ENCODE measurements at places on chromosomes 7 and 10.

DNA sequence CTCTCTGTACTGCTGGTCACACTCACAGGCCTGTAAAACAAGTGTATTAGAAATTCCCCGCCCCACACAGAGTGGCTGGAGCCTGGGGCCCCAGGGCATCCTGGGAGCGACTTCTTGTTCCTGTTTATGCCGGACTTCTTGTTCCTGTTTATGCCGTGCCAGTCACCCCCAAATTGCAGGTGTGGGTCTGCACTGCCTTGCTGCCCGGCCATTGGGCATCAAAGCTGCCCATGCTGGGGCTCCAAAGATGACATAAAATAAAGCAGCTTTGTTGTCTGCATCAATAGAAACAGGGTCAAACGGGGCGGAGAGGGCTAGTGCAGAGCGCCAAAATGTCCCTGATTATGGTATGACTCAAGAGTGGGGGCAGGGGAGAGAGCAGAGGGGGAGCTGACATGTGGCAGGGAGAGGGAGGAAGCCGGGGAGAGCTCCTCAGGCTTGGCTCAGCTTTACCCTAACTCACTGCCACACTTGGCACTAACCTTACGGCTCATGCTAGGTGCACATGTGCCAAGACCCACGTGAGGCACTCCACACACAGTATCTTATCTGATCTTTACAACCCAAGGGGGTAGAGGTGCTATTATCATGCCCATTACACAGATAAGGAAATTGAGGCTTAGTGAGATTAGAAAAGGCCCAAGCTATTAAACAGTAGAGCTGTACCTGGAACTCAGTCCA lies 98.4 kb downstream of the PIP4K2A start:
- no peak for DNase-seq

DNA sequence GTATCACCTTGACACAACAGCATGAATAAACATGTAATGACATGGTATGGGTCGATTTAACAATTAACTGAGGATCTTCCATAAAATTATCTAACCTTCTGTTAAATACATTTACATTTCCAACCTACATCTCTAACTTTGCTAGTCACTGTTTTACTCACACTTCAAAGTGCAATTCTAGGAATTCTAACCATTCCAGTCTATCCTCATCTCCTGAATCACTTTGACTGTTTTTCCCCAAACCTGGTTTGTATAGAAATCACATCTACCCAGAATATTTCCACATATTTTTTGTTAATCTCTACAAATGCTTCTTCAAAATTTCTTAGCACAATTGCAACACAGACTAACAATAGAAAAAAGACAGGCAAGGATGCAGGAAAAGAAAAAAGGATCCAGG lies 6.2 kb downstream of the ABI1 start:
- DNase-seq, result no peak

- no peak for DNase-seq
These were observed 43.8 kb downstream of the SPOCK2 start for GRCh38 chr10:72044417-72045041.

- DNase-seq, result no peak
These were observed 172.3 kb downstream of the ADAM12 start for GRCh38 chr10:126215746-126216631.

DNA sequence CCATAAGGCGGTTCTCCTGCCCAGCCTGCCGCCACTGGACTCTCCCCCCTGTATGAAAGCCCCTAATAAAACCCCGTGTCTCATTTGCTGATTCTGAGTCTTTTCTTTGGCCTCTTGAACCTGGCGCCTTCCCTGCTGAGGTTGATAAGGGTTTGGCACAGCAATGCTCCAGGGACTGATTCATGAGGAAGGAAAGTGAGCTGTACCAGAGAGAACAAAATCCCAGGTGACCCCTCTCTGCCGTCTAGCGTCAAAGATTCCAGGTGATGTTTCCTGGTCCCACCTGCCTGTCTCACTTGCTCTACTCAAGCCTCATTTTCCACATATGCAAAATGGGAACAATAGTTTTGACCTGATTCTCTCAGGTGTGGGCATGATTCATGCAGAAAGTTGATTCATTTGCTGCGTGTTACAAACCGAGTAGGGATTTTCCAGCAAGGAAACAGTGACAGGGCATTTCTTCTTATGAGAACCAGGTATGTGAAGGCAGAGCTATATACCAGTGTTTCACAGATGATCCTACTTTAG lies 730.6 kb upstream of the IGFBP3 start:
- peak; percentile 44 for DNase-seq

- no peak for DNase-seq
These were observed 77.9 kb upstream of the PLXNA4 start for GRCh38 chr7:132654150-132654549.

DNA sequence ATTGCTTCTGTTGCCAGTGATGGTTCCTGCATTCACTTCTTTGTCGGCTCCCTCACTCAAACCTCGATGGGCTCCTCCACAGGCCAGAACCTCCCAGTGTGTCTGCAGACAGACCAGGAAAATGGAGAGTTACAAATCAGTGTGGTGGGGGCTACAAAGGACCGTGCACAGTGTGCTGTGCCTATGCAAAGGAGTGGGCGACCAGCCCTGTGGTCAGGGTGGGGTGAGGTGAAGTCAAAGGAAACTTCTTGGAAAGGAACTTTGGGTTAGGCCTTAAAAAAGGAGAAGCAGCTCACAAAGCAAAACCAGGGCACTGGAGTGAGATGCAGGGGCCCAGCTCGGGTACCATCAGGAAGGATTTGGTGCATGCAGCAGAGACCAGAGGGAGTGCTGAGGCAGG lies 304.3 kb upstream of the ZMIZ1 start:
- no peak for DNase-seq

DNA sequence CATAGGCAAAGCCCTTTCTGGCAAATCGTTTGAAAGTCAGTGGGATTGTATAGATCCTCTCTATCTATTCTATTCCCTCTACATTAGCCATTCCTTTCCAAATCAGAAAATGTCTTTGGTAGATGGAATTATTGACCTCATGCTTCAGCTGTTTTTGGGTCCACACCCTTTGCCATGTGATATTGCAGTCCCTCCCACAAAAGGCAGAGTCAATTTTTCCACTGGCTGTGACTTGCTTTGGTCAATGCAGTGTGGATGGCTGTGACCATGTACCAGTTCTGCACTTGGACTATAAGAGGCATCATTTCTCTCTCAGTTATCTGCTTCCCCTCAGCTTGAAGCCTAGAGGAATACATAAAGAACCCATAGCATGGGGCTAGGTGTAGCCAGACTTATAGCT lies 332.9 kb downstream of the PTEN start:
- no peak for DNase-seq

GRCh38 chr7:157543791-157544190 lies 207.0 kb downstream of the DNAJB6 start:
- DNase-seq, result no peak

DNA sequence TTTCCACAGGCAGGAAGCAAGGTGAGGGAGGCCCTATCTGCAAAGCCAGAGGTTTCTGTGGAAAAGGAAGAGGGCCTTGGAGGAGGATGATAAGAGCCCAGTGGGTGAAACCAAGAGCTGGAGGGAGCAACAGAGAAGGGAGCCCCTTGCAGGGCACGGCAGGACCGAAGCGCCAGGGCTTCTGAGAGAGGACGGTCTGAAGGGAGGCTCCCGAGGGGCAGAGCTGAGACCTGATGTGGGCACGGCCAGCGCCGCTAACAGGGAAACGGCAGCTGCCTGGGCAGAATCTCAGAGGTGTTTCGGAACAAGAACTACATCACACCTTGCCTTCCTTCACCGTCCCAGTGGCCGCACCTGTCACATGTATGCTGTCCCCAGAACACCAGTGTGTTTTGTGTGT lies 144.3 kb upstream of the ADARB2 start:
- no peak for DNase-seq

DNA sequence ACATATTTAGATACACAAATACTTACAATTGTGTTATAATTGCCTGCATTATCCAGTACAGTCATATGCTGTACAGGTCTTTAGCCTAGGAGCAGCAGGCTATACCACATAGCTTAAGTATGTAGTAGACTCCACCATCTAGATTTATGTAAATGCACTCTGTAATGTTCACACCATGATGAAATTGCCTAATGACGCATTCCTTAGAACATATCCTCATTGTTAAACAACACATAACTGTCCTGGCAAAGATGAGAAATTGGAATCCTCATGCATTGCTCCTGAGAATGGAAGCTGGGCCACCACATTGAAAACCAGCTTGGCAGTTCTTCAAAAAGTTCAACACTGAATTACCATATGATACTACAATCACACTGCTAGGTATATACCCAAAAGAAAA lies 1002.8 kb upstream of the CELF2 start:
- no peak for DNase-seq

DNA sequence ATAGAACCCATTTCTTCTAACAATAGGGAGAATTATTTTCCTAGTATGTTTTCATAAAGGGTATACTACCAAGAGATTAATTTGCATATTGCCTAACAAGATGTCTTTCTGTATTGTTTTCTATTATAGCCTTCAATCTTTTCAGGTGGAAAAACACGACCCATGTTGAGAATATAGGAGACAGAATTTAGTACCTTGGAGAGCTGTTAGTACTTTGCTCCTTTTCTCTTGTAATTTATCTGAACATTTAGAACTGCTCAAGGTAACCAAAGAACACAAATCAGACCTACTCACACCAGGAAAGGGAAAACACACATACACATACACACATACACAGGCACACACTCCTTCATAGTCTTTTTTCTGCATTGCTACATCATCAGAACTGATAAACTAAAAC lies 7.8 kb upstream of the TRDMT1 start:
- peak; percentile 35 for DNase-seq

GRCh38 chr7:28542410-28542809 lies 130.1 kb downstream of the CREB5 start:
- no peak for DNase-seq

DNA sequence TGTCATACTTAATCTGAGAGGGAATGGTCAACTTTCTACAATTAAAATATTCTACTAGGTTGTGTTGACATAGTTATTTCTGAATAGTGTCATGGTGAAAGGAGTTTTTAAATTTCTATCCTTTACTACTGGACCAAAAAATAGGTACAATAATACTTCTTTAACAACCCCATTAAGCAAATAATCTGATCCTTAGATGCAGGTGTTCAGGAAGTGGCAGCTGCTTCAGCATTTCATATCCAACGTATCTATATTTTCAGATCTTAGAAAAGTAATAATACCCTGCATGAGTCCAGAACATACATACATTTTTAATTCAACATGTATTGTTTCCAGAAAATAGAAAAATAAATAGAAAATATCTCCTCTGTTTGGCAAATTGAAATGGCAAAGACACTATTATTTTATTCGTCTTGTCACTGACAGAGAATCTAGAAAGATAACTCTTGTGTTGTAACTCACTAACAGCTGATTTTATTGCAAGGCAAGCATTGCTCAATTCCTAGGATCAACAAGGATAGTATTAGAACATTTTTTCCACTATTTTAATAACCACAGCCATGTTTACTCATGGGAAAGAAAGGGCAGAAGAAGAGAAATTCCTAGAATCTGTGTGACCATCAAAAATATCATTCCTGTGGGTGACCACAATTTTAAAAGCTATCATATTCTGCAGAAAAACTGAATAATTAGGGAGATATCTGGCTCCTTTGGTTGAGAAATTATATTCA lies 159.3 kb upstream of the CNTNAP2 start:
- no peak for DNase-seq

DNA sequence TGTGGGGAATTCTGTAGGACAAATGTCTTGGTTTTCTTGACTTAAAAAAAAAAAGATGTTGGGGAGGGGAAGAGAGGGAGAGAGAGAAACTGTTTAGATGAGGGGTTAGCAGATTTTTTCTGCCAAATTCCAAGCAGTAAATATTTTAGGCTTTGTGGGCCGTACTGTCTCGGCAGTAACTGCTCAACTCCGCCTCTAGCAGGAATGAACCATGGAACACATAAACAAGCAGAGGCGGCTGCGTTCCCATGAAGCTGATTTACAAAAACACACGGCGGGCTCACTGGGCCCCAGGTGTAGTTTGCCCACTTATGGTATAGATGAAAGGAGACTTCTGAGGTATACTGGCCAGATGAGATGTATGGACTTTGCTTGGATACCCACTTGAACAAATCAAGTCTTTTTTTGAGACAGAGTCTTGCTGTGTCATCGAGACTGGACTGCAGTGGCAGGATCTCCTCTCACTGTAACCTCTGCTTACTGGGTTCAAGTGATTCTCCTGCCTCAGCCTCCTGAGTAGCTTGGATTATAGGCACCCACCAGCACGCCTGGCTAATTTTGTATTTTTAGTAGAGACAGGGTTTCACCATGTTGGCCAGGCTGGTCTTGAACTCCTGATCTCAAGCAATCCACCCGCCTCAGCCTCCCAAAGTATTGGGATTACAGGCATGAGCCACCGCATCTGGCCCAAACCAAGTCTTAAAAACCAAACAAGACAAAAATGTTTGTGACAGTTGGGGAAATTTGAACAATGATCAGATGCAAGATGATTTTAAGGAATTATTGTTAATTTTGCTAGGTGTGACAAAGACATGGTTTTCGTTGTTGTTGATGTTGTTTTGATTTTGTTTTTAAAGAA lies 9.7 kb upstream of the ADAMTS14 start:
- DNase-seq, result no peak

DNA sequence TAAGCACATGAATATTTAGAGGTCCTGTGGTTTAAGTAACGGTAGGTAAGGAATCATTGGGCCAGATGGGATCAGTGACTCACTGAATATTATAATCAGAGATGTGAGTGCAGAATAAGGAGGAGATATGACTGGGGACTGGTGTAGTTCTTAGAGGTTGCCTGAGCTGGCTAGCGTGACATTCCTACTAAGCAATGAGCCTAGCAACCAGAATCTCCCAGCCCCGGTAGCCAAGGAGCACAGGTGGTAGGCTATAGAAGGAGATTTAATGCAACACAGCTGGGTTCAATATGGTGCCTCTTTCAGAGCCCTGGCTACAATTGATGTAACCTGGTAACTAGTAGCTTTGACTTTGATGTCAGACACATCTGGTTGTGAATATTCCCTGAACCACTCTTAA lies 641.6 kb downstream of the AUTS2 start:
- no peak for DNase-seq

- DNase-seq, result no peak
These were observed 7.0 kb downstream of the NAPEPLD start for GRCh38 chr7:103141753-103142404.

DNA sequence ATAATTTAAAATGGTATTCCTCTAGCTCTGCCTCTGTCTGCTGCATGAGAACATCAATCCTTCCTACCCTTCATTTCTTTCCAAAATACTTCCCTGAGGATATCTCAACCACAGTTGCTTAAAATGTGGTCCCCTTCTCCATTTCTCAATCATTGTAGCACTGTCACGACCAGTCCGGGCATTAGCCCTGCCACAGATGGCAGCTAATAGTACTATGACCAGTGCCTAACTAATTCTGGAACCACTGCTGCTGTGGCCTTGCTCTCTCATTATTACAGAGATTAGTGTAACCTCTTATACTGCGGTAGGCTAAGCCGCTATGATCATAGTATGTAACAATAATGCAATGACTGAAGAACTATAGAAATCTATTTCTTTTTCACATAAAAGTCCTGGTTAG lies 66.0 kb downstream of the REEP3 start:
- DNase-seq, result no peak
